ENCODE measurements at places on chromosomes 4 and X.

GRCh38 chr4:78100060-78100459 is 42.9 kb downstream of the FRAS1 start:
- no peak for DNase-seq

DNA sequence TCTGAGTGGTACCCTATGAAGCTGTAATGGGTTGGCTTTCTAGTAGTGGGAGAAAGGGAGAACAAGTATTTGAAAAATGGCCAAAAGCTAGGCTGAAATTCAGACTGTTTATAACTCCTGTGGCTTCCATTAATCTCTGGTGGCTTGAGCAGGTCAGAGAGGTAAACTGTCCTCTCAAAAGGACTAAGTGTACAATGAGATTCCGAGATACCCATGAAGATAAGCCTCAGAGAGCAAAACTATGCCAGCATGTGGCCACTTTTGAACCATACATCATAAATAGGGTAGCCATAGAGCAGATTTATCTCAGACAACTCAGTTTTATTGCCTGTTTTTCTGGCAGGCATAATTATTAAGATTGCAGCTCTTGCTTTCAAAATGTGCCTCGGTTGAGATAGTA is 89.2 kb downstream of the CHRDL1 start:
- DNase-seq = no peak

DNA sequence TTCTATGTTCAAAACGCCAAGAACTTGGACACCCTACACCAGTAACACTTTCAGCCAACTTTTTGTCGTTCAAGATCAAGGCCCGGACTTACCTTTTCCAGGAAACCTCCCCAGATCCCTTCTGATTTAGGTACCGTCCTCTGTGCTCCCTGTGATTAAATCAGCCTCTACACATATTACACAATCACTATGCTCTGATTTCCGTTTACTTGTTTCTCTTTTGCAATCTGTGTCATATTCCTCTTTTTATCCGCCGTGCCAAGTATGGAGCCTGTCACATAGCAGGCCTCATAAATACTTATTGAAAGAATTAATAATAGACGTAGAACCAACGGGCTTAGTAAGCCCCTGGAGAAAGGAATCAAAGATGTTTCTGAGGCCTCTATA is 722 bp upstream of the TMEM33 start:
- no peak for DNase-seq

GRCh38 chr4:10977534-10977933 is 293.0 kb upstream of the CLNK start:
- no peak for DNase-seq

DNA sequence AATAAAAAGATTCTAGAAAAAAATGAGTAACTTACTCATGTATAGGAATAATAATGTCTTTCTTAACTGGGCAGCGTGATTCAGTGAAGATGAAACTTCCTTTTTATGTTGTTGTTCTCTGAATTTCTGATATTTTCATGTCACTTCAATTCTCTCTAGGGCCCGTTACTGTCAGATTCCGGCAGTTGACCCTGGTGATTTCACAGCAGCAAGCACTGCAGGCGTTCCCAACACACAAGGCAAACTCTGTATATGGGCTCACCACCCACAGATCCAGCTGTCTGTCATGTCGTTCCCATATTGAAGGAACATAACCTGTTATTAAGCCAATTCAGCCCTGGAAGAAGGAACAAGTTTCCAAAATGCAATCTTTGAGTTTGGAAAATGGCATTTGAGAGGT is 288.3 kb upstream of the GALNTL6 start:
- DNase-seq = no peak

DNA sequence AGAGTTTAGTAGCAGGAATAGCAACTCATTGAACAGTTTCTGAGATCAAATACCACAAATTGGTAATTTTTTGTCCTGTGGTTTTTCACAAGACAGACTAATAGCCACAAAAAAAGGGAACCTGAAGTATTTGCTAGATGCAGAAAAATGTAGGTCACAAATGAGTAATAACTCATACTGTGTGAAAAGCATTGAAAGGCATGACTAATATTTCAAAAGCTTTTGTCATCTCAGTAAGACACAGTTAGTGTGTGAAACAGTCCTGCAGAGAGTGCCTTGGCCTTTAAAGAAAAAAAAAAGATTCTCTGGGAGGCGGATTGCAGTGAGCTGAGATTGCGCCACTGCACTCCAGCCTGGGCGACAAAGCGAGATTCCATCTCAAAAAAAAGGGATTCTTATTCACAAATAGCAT is 31.4 kb upstream of the SLC25A31 start:
- DNase-seq = no peak

- DNase-seq = no peak
Measured at GRCh38 chrX:150694738-150695410, 1.7 kb downstream of the MTMR1 start.

All from stimulated activated CD8-positive, alpha-beta memory T cell treated with anti-CD3 and anti-CD28 coated beads, Interleukin-4, amount 100 ng/mL, for 4 hours (primary cell).